Activated naive CD8-positive, alpha-beta T cell treated with anti-CD3 and anti-CD28 coated beads for 36 hours (primary cell): ENCODE measurements at places on chromosomes 7 and 10.
A peak's percentile ranks its signal among the peaks of the same experiment; 100 is the strongest.

- peaks cover 23% of the 10 kb centered on the region for H3K36me3 ChIP-seq
- H3K27me3 ChIP-seq, result peaks cover 6% of the 10 kb centered on the region
- peaks cover 26% of the 10 kb centered on the region for H3K4me1 ChIP-seq
- H3K4me3 ChIP-seq, result peak overlapping the region; percentile 98
- DNase-seq, result peak; percentile 75
Observed at GRCh38 chr7:92133737-92134270, 473 bp downstream of the CYP51A1 start.

- H3K27ac ChIP-seq, result no peak overlapping the region
- DNase-seq, result no peak
- H3K4me3 ChIP-seq, result no peak overlapping the region
- H3K36me3 ChIP-seq, result no peaks in the 10 kb centered on the region
- H3K4me1 ChIP-seq, result no peaks in the 10 kb centered on the region
Observed at GRCh38 chr7:22783421-22783820, 39.2 kb downstream of the TOMM7 start.

DNA sequence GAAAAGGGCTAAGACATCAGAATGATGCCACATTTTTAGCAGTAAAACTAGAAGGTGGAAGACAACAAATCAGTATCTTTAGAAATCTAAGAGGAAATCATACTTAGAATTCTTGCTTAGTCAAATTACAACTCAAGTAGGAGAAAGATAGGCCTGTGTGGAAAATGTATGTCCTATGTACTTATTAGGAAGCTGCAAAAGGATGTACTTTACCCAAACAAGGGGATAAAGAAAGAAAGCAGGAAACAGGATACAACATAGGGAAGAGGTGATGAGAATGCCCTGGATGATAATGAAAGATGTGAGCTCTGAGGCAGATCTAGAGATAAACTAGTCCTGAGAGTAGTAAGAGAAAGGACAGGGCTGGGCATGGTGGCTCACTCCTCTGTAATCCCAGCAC is 54.9 kb downstream of the RNLS start:
- H3K4me3 ChIP-seq, result no peak overlapping the region
- peaks cover 4% of the 10 kb centered on the region for H3K27me3 ChIP-seq
- H3K36me3 ChIP-seq, result peaks cover 1% of the 10 kb centered on the region
- no peak overlapping the region for H3K27ac ChIP-seq
- H3K4me1 ChIP-seq, result no peaks in the 10 kb centered on the region

- no peaks in the 10 kb centered on the region for H3K27me3 ChIP-seq
- no peaks in the 10 kb centered on the region for H3K4me1 ChIP-seq
- H3K27ac ChIP-seq, result no peak overlapping the region
Observed at GRCh38 chr10:58700591-58700990, 187.9 kb downstream of the BICC1 start.

DNA sequence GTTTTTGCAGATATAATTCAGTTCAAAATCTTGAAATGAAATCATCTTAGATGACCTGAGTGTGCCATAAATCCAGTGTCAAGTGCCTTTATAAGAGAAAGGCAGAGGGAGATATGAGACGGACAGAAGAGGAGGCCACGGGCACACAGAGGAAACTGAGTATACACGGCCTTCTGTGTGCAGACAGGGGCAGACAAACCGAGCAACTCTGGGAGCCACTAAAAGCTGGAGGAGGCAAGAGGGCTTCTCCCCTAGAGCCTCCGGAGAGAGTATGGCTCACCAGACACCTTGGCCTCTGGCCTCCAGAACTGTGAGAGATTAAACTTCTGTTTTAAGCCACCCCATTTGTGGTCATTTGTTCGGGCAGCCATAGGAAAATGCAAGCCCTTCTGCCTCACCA is 12.6 kb downstream of the TSPAN15 start:
- H3K36me3 ChIP-seq, result no peaks in the 10 kb centered on the region
- peaks cover 19% of the 10 kb centered on the region for H3K4me1 ChIP-seq
- H3K27ac ChIP-seq, result no peak overlapping the region
- no peak overlapping the region for H3K4me3 ChIP-seq
- no peaks in the 10 kb centered on the region for H3K27me3 ChIP-seq
- DNase-seq, result no peak

DNA sequence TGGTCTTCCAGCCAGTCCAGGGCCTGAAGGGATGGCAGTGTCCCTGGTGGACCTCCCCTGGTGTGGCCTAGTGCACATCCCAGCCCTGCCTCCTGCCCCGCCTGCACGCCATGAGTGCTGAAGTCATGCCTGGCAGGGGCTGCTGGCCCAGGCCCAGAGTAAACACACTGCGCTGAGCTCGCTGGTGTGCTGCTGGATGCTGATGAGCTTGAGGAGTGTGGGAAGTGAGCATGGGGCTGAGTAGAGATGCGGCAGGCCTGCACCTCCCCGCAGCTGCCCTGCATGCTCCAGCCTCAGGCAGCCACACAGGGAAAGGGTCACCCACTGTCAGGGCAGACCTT is 43.2 kb downstream of the HTRA1 start:
- H3K27ac ChIP-seq, result no peak overlapping the region
- no peak overlapping the region for H3K4me3 ChIP-seq

DNA sequence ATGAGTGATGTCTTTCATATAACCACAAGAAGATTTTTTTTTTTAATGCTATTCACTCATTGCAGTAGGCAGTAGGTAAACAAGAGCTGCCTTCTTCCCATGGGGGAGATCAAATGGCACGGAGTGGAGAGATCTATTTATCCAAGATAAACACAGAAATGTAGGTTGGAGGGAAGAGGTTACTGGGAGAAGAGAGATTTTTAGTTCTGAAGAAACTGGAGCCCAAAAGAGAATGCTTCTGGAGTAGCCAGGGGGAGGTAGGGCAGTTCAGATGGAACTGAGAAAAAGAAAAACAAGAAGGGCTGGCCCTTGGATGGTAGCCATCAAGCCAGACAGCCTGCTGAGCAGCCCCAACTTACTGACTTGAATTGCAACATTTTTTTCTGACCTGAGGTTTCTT is 270.1 kb upstream of the TPK1 start:
- H3K36me3 ChIP-seq, result no peaks in the 10 kb centered on the region
- no peak overlapping the region for H3K27ac ChIP-seq
- no peak overlapping the region for H3K4me3 ChIP-seq
- DNase-seq, result no peak
- no peaks in the 10 kb centered on the region for H3K4me1 ChIP-seq

GRCh38 chr7:29459589-29459988 is 104.0 kb upstream of the PRR15 start:
- H3K4me3 ChIP-seq, result no peak overlapping the region
- no peak overlapping the region for H3K27ac ChIP-seq
- no peaks in the 10 kb centered on the region for H3K36me3 ChIP-seq

DNA sequence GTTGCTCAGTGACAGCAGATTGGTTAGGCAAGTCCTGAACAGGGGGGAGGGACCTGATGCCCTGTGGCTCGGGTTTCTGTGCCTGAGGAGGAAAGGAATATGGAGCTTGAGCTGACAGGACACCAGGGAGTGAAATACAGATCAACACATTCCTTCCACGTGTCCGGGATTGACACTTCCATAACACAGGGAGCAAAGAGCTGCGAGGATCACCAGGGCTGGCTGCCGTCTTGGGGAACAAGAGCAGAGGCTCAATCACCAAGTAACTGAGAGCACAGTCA is 36.7 kb upstream of the EFCAB10 start:
- DNase-seq, result no peak
- no peak overlapping the region for H3K4me3 ChIP-seq
- H3K36me3 ChIP-seq, result peaks cover 2% of the 10 kb centered on the region
- no peaks in the 10 kb centered on the region for H3K4me1 ChIP-seq

GRCh38 chr7:71995111-71995510 is 417.0 kb downstream of the CALN1 start:
- H3K27me3 ChIP-seq, result no peaks in the 10 kb centered on the region
- DNase-seq, result no peak
- H3K4me3 ChIP-seq, result no peak overlapping the region
- H3K4me1 ChIP-seq, result no peaks in the 10 kb centered on the region
- no peak overlapping the region for H3K27ac ChIP-seq

DNA sequence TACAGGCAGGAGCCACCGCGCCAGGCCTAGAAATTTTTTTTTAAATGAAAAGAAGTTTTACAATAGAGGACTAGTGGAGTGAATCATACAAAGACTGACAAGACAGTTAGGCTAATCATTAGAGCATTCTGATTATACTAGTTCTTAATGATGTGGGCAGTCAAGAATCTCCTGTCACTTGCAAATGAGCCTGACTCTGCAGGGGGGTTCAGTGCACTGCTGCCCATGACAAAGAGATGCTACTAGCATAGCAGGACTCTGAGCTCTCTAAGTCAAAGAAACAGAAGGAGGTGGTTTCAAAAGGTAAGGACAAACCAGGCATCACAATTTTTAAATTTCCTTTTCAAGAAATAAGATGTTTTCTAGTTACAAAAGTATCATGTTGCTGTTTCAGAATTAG is 59.0 kb downstream of the CCDC6 start:
- no peaks in the 10 kb centered on the region for H3K27me3 ChIP-seq
- H3K27ac ChIP-seq, result no peak overlapping the region
- peaks cover 44% of the 10 kb centered on the region for H3K36me3 ChIP-seq
- DNase-seq, result no peak
- H3K4me3 ChIP-seq, result no peak overlapping the region

- H3K4me3 ChIP-seq, result no peak overlapping the region
- no peaks in the 10 kb centered on the region for H3K27me3 ChIP-seq
- no peaks in the 10 kb centered on the region for H3K4me1 ChIP-seq
Observed at GRCh38 chr10:53664282-53665019, 891.9 kb upstream of the MBL2 start.

DNA sequence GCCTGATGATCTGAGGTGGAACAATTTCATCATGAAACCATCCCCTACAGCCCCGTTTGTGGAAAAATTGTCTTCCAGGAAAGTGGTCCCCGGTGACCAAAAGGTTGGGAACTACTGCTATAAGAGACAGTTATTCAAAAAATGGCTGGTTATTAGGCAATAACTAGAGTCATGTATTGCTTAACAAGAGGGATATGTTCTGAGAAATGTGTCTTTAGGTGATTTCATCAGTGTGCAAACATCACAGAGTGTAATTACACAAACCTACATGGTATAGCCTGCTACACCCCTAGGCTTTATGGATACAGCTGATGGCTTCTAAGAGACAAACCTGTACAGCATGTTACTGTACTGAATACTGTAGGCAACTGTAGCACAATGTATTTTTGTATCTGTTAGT is 71.3 kb upstream of the CSTF2T start:
- no peaks in the 10 kb centered on the region for H3K27me3 ChIP-seq
- no peak overlapping the region for H3K27ac ChIP-seq
- H3K36me3 ChIP-seq, result no peaks in the 10 kb centered on the region
- H3K4me3 ChIP-seq, result no peak overlapping the region
- no peak for DNase-seq

- H3K4me1 ChIP-seq, result no peaks in the 10 kb centered on the region
- no peaks in the 10 kb centered on the region for H3K36me3 ChIP-seq
- no peaks in the 10 kb centered on the region for H3K27me3 ChIP-seq
- H3K27ac ChIP-seq, result no peak overlapping the region
- DNase-seq, result no peak
Observed at GRCh38 chr7:49660170-49660783, 113.2 kb upstream of the VWC2 start.

GRCh38 chr10:101016814-101017213 is 14.1 kb downstream of the PDZD7 start:
- no peak overlapping the region for H3K4me3 ChIP-seq
- DNase-seq, result no peak
- peaks cover 69% of the 10 kb centered on the region for H3K27me3 ChIP-seq
- no peak overlapping the region for H3K27ac ChIP-seq
- H3K4me1 ChIP-seq, result peaks cover 26% of the 10 kb centered on the region

GRCh38 chr10:72625276-72625607 is 637 bp downstream of the MICU1 start:
- H3K4me1 ChIP-seq, result peaks cover 7% of the 10 kb centered on the region
- no peaks in the 10 kb centered on the region for H3K27me3 ChIP-seq
- peak overlapping the region; percentile 93 for H3K27ac ChIP-seq
- H3K4me3 ChIP-seq, result peak overlapping the region; percentile 97
- no peaks in the 10 kb centered on the region for H3K36me3 ChIP-seq

DNA sequence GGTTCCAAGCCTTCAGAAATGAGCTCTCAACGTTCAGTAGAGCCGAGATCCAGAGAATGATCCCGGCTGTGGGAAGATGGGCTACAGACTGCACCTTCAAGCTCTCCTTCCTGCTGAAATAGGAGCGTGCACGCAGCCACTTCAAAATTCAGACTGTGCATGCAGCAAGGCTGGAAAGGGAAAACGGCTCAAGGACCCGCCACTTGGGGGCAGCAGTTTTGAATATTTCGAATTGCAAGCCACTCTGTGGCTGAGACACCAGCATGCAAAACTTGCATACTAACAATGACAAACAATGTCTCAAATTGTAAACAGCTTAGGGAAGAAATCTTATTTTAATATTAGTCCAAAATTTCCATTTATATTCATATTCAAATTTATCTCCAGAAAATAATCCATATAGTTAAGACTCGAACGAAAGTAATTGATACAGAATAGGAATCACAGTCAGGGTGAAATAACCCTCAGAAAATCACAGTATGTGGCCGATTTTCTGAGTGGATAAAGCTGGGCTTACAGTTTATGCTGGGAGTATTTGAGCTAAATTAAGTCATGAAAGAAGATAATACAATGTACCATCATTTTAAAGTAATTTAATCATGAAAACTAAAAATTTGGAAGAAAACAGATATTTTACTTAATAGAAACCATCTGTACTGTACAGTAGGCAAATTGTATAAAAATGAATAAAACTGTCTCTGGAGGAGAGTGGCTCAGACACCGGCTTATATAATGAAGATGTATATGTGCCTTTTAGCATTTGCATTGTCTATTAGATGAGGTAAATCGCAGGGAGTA is 137.9 kb upstream of the MKI67 start:
- H3K36me3 ChIP-seq, result no peaks in the 10 kb centered on the region
- DNase-seq, result peak; percentile 24
- no peaks in the 10 kb centered on the region for H3K4me1 ChIP-seq
- H3K27me3 ChIP-seq, result peaks cover 57% of the 10 kb centered on the region
